ENCODE measurements at places on chromosomes 3 and 15.

DNA sequence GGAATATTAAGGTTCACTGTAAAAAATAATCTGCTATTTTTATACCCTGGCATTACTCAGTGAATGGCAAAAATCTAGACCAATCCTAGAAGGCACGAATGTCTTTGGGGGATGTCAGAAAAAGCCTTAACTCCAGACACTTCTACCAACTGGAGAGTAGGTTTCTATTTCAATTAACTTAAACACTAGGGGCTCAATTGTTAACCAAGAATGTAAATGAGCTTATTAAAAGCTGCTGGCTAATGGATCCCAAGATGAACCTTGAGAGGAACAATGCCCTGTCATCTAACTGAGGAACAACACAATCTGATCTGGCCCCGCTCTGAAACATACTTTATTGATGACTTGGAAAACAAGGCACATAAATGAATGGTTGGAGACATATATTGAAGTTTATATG is 701.4 kb downstream of the FHIT start:
- DNase-seq: no peak

DNA sequence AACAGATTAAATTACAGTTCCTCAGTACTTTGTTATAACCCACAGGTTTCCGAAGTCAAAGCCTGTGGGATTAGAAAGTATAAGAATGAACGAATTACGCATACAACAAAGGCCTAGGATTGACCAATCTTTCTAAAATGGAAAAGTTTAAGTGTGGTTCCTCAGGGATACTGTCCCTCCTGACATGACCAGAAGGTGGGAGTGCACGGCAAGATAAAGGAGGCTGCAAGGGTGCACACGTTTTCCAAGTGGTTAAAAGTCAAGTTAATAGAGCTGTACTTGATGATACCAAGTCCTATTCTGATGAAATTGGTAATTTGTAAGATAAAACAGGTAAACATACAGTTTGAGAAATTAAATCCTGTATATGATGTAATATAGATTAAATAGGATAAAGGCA is 96.2 kb downstream of the ALDH1A2 start:
- DNase-seq: no peak

GRCh38 chr3:114582929-114583328 is 289.1 kb downstream of the TIGIT start:
- DNase-seq: no peak

GRCh38 chr15:82820128-82820527 is 10.7 kb downstream of the WHAMM start:
- no peak for DNase-seq

GRCh38 chr15:84598993-84599392 is 1.8 kb upstream of the ZSCAN2 start:
- DNase-seq: peak; percentile 62

GRCh38 chr15:48929661-48930060 is 34.1 kb downstream of the SHC4 start:
- DNase-seq: no peak

DNA sequence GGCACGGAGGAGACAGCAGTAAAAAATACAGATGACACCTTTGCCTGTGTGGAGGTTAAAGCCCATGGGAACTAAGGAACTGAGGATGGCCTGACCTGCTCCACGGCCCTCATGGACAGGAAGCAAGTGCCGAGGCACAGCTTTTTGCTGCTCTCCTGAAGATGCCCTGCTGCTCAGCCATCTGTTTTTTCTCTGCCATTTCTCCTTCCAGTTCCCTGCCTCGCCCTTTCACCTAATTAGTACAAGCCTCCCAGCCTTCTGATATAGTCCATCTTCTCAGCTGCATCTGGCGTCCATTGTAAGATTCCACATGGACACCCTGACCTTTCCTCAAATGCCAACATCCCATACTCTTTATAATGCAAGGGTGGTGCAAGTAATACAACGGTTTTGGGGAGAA is 11.8 kb upstream of the CXCR6 start:
- no peak for DNase-seq

- DNase-seq: no peak
Measured at GRCh38 chr3:99711351-99711750, 73.0 kb downstream of the COL8A1 start.

DNA sequence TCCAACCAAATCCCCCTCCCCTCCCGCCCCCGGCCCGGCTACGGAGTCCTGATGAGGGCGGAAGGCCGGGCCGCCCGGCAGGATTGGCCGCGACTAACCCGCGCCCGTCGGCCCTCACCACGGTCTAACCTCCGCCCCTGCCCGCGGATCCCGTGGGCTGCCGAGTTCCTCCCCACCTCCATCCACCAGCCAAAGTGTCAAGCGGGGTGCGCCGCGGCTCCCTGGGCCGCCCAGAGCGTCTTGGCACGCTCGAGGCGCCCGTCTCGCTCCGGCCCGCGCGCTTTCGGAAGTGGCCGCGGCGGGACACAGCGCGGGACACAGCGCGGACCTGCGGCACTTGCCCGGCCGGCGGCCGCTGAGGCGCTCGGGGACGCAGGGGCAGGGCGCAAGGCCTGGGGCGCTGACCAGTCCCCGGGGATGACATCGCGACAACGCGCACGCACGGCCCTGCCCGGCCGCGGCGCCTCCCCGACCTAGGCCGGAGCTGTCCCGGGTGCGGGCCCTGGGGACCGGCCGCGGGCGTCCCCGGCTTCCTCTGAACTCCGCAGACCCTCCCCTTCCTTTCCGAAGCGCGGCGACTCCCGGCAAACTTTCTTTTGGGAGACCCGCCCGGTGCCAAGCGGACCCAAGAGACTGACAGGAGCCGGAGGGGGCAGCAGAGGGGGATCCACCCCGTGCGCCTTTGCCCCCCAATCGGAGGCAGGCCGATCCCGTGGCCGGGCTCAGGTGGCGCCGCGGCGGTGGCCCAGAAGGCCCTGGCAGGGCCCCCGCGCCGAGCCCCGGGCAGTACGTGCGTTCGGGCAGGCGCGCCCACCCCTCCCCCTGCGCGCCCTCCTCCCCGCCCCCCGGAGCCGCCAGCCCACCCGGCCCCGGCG is 112.8 kb upstream of the ICE2 start:
- peak; percentile 69 for DNase-seq

DNA sequence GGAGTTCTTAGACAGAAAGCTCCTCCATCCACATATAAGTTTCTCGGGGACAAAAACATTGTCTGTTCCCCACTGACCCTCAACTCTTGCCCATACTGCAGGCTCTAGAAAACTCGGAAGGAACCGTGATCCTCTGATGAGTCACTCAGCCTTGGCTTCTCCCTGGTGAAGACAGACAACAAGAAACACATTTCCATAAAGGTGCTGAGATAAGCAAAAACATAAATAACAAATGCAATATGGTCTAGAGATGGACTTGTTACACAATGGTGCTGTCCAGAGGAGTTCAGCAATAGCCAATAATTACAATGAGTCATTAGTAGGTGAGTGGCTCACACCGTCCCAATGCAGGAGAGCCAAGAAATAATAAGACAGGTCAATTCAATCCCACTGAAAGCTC is 43.7 kb downstream of the MAGI1 start:
- no peak for DNase-seq

GRCh38 chr3:46419816-46420215 is 12.8 kb downstream of the CCRL2 start:
- no peak for DNase-seq

DNA sequence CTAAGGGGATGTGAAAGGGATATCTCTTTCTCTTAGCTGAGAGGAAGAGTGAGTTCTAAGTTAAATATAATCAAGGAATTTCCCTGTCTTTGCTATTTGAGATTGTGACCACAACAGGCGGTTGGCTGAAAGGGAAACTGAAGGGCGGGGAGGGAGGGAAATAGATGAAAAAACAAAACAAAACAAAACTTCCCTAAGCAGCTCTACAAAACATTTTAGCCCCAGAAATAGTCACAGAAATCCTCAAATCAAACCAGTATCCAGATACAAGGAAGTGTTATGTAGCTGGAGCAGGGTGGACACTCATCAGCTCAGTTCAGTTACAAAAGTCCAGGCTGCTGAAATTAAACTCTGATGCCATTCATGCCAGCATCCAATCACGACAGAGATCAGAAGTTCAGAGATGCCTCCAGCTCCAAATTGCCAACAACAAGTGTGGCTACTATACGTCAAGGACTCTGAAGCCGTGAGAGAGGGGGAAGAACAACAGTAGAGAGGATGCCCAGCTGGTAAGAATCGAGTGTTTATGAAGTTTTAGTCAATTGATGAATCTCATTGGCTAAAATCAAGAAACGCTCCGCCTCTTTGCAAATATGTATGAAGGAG is 319 bp upstream of the TP63 start:
- DNase-seq: no peak

DNA sequence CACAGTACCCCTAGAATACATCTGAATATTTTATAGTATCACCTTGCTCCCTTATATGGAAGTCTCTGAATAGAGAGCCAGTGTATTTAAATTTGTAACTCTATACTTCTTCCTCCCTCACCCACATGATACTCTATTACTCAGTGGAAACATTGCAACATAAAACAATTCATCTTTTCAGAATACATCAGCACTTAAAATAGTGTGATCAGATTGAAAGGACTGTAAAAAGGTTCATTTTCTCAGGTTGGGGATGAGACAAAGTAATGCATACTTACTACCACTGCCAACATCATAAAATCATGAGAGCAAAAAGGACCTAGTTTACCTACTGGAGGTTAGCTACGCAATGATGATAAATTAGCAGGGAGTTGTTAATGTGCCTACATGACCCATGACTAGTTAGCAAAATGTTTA is 13.8 kb upstream of the THRB start:
- no peak for DNase-seq

DNA sequence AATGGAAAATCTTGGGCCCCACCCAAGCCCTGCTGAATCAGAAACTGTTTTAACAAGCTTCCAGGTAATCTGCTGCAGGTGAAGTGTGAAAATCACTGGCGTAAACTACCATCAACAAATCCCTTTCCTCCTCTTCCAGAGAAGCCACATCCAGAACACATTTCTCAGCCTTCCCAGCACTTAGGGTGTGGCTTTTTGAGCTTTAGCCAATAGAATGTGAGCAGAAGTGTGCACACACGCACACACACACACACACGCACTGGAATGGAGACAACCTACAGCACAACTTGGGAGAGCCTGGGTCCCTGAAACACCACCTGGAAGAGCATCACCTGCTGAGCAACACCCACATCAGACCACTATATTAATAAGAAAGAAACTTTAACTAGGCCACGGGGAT is 98.6 kb downstream of the OSBPL10 start:
- DNase-seq: no peak

DNA sequence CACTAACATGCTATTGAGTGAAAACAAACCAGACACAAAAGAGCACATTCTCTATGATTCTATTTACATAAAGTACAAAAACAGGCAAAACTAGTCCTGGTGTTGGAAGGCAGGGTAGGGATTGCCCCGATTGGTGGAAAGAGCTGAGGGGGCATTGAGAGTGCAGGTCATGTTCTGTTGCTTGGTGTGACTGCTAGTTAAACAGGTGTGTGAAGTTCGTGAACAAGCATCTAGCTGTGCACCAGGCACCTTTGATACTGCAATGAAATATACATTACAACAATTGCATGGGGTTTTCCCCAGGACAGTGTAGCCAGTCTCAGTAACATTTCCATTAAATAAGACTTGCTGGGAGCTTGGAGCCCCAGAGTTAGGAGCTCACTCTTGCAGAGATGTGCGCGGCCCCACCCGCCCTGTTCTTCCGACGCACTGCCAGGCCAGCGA is 26.3 kb upstream of the THRB start:
- DNase-seq: no peak

GRCh38 chr3:16687221-16687620 is 82.0 kb upstream of the DAZL start:
- DNase-seq: no peak

DNA sequence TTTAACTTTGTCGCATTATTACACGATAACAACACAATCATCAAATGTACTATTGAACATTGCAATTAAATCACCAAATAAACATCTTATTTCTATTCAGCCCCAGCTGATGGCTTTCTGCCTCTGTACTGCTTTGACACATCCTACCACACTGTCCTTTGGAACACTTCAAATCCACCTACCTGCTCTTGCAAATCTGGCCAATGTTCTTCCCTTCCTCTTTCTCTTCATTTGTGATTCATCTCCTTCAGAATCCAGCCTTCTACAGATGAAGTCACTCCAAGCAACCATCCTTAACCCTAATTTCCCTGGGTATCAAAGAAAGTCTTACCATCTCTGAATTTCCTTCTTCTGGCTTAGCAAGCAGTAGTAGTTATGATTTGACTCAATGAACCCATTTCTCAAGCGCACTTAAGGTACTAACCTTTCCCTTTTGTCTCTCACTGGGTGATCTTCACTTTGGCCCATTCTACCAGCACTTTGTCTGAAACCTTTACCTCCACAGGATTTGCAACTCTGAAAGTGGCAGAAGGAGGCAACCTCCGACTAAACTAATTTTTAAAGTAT is 502.9 kb downstream of the FOXP1 start:
- no peak for DNase-seq

GRCh38 chr3:178969004-178969700 is 102.5 kb downstream of the ZMAT3 start:
- DNase-seq: no peak

DNA sequence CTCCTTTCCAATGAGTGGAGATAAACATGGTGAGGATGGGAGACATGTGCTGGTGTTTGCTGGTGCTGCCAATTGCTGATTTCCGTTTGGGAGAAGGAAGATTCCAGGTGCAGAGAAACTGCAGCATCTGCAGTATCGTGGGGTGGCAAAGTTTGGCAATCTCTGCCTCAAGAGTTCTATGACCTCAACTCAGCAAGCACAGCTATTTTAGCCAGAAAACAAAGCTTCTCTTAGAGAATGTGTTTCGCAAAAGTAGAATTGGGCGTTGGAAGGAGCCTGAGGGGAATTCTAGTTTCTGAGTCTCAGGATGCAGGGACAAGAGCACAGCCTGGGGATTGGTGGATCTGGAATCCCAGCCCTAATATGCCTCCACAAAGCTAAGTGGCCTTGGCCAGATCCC is 18.2 kb upstream of the SHC4 start:
- no peak for DNase-seq

DNA sequence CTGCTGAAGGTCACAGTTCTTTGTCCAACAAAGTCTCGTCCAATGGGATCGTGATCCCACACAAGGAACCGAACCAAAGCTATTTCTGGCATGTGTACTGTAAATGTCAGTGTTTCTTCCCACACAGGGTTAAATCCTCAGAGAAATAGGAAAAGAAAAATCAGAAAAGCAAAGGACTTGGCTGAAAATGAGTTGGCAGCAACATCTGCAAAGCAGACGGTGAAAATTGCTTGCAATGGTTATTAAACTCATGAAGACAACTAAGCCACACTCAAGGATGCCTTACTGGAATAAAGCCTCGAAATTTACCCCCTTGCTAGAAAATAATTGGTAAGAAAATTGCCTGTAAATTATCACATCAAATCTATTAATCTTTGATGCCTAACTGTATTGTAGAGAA is 195.2 kb upstream of the STRIT1 start:
- no peak for DNase-seq

GRCh38 chr15:36905908-36906307 is 194.4 kb downstream of the MEIS2 start:
- DNase-seq: no peak

All from liver (tissue), 10 donors.